ENCODE measurements at places on chromosomes 5 and 9.

GRCh38 chr5:9625286-9625685, 4.9 kb downstream of the TAS2R1 start:
- no peak for DNase-seq

GRCh38 chr9:111719541-111719940, 58.1 kb downstream of the GNG10 start:
- DNase-seq, result no peak

DNA sequence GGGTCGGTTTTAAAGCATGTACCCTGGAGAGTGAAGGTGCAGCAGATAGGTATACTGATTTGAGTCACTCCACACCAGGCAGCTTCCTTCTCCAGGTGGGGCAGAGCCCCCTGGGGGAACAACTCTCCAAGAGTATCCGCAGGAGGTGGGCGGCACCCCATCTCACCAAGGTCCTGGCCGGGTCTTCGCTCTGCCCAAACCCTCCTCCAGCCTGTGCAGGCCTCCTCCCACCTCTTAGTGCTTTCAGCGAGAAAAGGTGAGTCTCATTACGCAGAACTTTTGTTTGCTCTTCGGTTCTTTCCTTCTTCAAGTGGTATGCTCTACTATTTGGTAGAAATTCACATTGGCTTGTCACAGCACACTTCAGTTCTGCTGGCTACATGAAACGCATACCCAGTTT, 13.7 kb downstream of the SPACA9 start:
- DNase-seq, result no peak

DNA sequence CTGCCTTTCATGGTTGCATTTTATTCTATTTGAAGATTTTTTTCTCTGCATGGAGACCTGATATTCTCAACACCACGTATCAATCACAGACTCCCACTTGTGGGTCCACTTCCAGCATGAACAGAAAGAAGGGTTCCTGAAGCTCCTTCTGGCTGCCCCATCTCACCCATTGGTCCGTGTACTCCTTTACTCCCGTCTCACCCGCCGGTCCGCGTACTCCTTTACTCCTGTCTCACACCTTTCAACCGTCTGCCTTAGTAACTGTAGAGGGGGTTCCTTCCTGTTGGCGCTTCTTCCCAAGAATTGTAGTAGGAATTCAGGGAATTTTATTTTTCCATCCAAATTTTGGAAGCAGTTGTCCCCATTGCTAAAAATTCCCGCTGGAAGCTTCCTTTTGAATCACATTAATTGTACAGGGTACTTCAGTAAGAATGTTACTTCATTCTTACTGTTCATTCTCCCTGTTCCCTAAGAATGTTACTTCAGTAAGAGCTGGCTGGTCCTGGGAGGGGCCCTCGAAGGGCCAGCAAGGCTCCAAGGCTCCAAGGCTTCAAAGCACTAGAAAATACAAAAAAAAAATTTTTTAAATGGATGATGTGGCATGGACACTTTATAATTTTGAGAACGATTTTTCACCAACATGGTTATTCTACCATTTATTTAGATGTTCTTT, 3.9 kb upstream of the LPCAT1 start:
- no peak for DNase-seq

GRCh38 chr9:90848866-90849265, 47.2 kb downstream of the SYK start:
- DNase-seq, result no peak

DNA sequence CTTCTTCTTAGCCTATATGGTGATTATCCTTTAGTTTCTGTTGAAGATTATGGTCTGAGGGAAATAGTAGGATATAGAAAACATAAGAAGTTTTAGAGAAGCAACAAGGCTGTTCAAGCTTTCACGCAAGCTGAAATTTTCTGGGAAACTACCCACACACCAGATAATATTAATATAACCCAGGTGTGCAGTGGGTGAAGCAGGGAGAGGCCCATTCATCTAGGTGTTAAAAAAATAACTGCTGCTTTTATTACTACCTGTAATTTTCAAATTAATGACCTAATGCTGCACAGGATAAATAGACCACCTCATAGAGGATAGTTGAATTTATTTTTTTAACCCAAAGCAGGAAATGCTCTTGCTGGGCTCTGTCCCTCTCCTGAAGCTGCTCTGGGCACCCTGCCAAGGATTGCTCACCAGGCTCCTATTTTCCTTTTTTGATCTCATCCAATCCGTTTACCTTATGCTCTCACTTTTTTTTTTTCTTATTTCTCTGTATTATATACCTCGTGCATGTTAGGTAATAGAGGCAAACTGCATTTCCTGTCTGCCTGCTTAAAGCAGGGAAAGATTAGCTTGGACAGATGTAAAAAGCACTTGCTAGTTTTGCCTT, 124.3 kb upstream of the SLC12A2 start:
- DNase-seq, result no peak

Data from stimulated activated CD4-positive, alpha-beta T cell treated with anti-CD3 and anti-CD28 coated beads, Interleukin-2, amount 100 ng/mL, for 48 hours (primary cell).